ENCODE measurements at places on chromosomes 7 and 10.
A peak's percentile ranks its signal among the peaks of the same experiment; 100 is the strongest.

DNA sequence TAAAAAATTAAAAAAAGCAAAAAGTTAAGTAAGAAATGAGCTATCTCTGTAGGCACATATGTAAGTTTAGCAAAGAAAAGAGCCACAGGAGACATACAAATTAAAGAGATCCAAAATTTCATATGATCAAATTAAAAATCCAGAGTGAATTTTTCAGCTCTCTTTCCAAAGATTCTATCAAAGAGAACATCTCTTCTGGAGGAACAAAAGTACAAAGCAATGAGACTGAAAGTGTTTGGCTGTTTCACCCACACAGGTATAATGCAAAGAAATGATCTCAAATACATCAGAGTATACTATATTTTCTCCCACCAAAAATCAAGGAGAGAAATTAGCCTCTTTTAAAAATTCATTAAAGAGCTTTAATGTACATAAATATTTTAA lies 74.8 kb upstream of the ASAH2 start:
- DNase-seq: no peak

- peak; percentile 78 for DNase-seq
Measured at GRCh38 chr7:50352282-50352681, 47.8 kb downstream of the IKZF1 start.

GRCh38 chr10:31693491-31693890 lies 235.1 kb downstream of the ARHGAP12 start:
- no peak for DNase-seq

- DNase-seq: no peak
Measured at GRCh38 chr10:102546606-102547320, 43.0 kb downstream of the SUFU start.

GRCh38 chr10:28463676-28464395 lies 69.1 kb upstream of the WAC start:
- no peak for DNase-seq

- no peak for DNase-seq
Measured at GRCh38 chr7:9978106-9979064, 995.3 kb upstream of the PHF14 start.

GRCh38 chr10:119608316-119609155 lies 11.8 kb upstream of the TIAL1 start:
- no peak for DNase-seq

DNA sequence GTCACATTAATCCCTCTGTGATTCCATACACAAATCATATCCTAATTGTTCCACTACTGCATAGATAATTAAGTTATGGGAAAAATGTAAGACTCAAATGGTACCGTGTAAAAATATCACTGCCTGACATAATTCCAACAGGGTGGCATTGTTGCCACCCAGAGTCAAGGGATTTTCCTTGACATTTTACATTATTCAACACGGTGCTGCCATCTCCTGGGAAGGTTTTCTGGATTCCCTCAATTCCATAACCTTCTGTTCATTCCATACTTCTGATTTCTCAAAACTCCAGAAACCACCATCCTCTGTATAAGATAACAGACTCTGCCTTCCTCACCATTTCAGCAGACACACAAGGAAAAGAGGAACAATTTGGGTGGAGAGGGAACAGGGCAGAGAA lies 495.9 kb downstream of the XPNPEP1 start:
- DNase-seq: no peak

GRCh38 chr10:101228153-101228965 lies 904 bp downstream of the LBX1 start:
- DNase-seq: no peak

DNA sequence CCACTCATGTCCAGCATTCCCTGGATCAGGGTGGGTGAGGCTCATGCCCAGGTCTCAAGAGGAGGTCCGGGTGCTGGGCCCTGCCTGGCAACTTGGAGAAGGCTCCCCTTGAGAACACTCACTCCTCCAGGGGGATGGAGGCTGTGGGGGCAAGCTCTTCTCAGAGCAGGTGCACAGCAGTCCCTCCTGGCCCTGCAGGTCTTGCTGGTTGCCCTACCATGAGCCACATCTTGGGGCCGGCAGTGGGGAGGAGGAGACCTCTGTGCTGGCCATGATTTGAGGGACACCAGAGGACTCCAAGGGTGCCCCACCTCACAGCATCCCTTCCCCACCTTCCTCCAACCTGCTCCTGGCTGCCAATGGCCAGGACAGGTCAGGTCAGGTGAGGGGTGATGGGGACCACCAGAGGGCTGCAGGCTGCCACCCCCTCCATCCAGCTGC lies 87.4 kb upstream of the RET start:
- no peak for DNase-seq

GRCh38 chr10:62460393-62460792 lies 86.2 kb downstream of the ZNF365 start:
- no peak for DNase-seq

GRCh38 chr7:99165816-99166215 lies 21.9 kb upstream of the SMURF1 start:
- no peak for DNase-seq

DNA sequence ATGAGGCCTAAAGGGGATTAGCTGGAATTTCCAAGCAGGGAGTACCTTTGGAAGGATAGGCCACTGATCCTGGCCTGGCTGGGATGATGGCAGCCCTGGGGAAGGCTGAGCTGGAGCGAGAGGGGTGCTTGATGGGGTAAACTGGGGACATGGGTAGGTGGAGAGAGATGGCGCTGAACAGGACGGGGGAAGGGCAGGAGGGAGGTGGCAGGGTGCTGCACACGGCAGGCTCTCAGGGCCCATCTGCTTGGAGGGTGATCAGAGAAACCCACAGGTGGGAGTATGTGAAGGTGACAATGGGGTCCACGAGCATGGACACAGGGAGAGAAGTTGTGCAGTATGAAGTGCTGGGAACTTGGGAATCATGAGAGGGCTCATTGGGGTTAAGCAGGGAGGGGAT lies 10.3 kb downstream of the MAT1A start:
- DNase-seq: no peak

DNA sequence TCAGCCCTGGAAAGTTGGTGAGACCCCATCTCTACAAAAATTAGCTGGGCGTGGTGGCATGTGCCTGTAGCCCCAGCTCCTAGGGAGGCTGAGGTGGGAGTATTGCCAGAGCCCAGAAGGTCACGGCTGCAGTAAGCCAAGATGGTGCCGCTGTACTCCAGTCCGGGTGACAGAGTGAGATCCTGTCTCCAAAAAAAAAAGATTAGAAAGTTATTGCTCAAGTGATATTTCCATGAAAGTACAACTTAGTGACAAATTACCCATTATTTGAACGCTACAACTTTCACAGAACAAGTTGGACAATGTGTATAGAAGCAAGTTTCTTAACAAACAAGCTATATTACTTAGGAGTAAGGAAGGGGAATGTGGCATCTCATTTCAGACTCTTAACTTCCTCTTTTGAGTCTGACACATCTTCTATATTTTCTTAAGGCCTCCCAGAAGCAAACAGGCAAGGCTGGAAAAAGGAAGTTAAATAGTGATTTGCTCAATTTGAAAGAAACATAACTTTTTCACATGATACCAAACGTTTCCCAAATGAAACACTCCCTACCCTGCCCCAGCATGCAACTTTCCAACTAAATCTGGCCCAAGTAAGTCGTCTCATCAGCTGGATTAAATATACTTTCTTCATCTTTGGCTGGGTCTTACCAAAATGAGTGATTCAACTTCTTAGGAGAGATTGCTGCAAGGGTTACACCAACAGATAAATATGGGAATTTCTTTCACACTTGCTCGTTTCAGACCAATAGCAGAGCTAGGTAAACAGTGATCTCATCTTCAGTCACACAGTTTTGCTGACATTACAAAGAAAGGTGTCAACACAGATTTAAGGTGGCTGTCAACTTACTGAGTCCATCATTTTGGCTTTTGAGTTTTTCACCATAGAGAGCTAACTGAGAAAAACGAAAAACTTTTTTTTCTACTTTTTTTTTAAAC lies 66.3 kb upstream of the KLF6 start:
- DNase-seq: no peak

- no peak for DNase-seq
Measured at GRCh38 chr7:94396596-94396995, 1.9 kb downstream of the COL1A2 start.

- DNase-seq: peak; percentile 99
Measured at GRCh38 chr7:106285051-106285854, 470 bp upstream of the NAMPT start.

GRCh38 chr10:94409021-94409657 lies 6.8 kb downstream of the TBC1D12 start:
- DNase-seq: no peak

DNA sequence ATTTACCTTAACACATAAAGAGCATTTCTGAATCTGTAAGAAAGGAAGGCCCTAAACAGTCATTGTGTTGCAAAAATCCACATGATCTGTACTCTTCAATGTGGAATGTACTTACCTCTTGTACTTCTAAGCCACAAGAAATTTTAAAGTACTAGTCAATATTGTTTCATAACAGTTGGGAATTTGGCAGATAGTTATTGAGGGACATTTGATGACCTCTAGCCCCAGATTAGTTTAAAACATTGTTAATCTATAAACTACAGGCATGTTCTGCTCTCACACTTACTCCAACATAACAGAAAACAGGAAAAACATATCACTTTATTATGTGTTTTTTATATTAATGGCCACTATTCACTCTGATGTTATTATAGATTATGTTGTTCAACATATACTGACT lies 985.7 kb upstream of the LRRTM3 start:
- DNase-seq: no peak

GRCh38 chr7:51774178-51774577 lies 457.6 kb upstream of the COBL start:
- no peak for DNase-seq

DNA sequence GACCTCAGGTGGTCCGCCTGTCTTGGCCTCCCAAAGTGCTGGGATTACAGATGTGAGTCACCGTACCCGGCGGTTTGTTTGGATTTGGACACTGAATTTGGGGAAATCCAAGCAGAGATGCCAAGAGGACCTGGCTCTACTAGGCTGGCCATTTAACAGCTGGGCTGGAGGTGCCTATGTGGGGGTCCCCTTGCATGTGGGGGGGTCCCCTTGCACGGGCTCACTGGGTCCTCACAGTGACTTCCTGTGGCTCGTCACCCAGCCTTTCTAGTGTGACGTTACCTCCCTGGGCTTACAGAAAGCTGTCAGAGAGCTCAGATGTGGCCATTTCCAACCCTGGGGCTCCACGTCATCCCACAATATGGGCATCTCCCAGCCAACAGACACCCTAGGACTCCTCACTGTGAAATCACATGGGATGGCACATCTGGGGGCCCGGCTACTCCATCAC lies 49.3 kb upstream of the GNA12 start:
- DNase-seq: no peak

- DNase-seq: peak; percentile 71
Measured at GRCh38 chr10:6669269-6669859, 89.3 kb upstream of the PRKCQ start.

Data from activated CD4-positive, alpha-beta T cell treated with anti-CD3 and anti-CD28 coated beads, Interleukin-2, amount 10 ng/mL, durations not matched to agents 24 days and 14 days (primary cell).